Hepatic stellate cell (primary cell): ENCODE measurements at places on chromosomes 12 and 14.

DNA sequence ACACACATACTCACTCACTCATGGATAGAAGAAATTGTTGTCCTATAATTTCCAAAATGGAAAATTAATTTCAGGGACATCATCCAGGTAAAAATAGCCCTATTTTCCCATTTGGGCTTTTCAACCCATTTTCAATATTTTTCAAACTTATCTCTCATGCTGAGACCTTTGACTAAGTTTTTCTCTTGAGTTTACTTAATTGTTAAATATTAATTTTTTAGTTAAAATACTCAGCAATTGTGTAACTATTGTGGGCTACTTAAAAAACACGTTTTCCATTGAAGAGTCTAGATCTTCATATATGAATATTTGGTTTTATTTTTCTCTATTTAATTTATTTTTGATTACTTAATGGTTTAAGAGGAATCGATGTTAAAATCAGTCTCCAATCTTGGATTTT, 14.2 kb upstream of the TAS2R43 start:
- no peak for DNase-seq

GRCh38 chr12:109892748-109893147, 7.3 kb upstream of the TCHP start:
- DNase-seq, result no peak

DNA sequence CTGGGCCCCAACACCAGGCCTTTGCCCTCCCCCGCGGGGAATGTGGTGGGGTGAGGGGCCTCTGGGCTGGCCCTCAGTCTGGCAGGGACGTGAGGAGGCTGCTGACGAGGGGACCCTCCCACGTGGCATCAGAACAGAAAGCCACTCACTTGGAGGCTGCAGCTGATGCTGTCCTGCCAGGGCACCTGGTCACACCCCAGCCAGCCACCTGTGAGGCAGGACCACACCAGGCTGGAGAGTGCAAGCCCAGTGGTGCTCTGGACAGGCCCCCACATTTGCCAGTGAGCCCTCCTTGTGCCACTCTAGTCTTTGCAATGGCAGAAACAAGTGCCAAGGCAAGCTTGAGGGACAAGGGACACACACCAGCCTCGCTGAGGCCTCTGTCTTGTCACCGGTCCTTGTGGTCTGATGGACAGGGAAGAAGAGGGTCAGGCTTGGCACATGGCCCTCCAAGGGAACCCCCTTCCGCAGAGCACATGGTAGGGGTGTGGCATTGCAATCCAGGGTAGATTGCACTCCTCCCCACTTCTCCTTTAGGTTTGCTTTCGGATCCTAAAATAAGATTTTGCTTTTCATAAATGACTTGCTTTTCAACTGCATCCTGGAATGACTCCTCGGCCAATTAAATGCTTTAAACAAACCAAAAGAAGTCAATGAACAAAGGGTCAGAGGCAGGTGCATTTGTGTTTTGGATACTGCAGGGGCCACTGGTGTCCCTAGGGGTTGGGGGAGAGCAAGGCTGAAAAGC, 53.7 kb downstream of the CCDC88C start:
- DNase-seq, result no peak

DNA sequence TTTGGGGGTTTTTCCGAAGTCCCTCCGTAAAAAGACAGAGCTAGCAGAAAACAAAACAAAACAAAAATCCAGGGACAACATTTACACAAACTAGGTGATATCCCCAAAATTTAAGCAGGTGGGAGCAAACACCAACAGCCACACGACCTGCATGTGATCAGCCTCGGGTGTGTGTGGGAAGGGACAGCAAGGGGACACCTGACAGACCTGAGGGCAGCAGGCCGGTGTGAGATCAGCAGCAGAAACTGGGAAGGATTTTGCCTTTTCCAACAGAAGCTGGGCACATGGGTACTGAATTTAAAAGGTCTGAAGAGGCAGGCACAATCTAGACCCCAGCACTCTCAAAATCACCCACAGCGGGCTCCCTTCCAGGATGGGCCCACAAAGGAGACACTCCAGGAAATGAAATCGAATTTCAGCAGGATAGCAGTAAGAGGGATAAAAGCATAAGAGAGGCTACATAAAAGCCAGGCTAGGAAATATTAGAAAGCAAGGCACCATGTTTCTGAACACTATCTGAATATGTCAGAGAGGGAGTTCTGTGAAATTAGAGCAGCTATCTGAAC, 36.5 kb upstream of the SELPLG start:
- no peak for DNase-seq

- no peak for DNase-seq
Measured at GRCh38 chr12:114406984-114407841, 1.3 kb upstream of the TBX5 start.

- DNase-seq, result no peak
Measured at GRCh38 chr12:99619389-99620158, 28.0 kb upstream of the GARIN6 start.

DNA sequence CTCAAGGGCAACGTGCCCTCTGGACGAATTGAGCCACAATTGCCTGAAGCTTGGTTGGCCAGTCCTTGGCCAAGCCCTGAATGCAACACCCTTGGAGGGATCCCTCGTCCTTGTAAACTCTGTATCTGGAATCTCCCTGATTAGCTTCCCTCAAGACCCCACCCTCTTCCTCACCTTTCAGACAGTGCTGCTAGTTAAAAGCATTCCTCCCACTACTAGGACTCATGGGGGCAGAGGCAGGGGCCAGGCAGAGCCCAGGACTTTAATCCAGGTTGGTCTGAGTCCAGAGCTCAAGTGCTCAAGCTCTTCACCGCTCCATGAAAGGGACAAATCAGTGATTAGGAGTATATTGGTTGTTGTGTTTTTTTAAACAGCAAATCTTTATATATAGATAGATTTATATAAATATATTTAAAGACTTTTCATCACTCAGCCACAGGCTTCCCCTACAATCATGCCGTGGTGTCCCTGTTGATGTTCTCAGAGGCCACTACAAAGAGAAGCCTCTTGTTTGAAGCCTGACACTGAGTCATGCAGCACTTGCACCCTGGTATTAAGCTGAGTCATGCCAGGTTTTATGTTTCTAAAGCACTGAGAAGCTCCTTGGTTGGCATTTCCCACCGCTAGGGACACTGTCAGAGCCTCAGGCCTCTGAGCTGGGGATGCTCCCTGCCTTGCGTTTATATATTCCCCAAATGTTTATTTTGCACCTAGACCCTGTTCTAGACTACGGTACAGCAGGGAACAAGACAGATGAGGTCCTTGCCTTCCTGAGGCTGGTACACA, 53.8 kb upstream of the GSC start:
- no peak for DNase-seq

DNA sequence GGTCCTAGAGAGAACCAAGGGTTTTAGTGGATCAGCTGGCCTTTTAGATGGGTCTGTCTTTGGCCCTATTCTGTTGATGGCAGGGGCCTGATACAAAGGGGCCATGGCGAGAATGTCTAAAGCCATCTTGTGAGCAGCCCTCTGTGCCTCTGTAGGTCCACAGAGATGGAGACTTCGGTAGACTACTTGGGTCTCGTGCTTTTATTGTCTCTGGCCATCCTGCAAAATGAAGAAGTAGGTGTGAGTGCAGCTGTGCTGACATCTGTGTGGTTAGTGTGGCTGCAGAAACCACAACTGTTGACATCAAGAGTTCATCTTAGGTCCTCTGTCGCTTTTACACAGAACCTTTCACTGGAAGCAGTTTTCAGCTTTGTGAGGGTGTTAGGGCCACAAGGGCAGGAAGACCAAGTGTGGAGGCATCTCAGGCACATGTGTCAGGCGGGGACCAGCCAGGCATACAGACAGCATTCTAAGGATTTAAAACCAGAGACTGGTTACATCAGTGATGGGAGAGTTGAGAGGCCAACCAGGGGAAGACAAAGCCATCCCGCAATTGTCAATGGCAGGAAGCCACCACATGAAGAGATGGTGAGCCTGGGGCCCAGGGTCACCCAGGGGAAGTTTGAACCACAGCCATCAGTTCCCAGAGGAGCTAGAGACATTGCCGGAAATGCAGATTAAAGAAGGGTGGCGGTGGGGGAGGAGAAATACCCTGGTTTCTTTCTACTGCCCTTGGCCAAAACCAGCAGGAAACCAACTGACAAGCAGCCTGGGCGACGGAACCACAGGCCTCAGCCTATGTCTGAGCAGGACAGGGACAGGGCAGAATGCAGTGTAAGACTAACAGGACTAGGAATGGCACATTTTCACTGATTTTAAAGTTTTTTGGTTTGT, 13.0 kb upstream of the TPCN1 start:
- DNase-seq, result no peak

DNA sequence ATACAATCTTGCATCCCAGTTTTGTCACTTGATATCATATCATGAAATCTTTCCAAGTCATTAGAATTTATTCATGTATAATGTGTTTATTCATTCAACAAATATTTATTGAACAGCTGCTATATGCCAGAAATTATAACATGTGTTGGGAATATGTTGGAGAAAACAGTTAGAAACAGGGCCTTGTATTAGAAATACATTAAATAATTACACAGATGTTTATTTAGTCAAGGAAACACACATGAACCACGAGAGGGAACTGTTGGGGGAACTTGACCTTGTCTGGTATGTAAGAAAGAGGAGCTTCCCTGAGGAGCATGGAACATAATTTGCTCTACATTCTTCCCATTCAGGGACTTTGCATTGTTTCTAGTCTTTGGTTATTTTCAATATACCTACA, 191.7 kb upstream of the FRMD6 start:
- DNase-seq, result no peak

- DNase-seq, result peak; percentile 94
Measured at GRCh38 chr12:56079723-56080555, at the start of gene ERBB3. ERBB3 (plus strand) TSS chr12:56080165; CDS start chr12:56080301, 136 bp downstream.

GRCh38 chr14:90903101-90903500, 86.9 kb upstream of the TTC7B start:
- peak; percentile 33 for DNase-seq
